Stimulated activated CD8-positive, alpha-beta memory T cell treated with anti-CD3 and anti-CD28 coated beads, Interleukin-15, amount 100 ng/mL, for 48 hours (primary cell): ENCODE measurements at places on chromosomes 4 and X.

- DNase-seq, result no peak
These were observed 64.8 kb downstream of the TBC1D9 start for GRCh38 chr4:140691369-140691768.

DNA sequence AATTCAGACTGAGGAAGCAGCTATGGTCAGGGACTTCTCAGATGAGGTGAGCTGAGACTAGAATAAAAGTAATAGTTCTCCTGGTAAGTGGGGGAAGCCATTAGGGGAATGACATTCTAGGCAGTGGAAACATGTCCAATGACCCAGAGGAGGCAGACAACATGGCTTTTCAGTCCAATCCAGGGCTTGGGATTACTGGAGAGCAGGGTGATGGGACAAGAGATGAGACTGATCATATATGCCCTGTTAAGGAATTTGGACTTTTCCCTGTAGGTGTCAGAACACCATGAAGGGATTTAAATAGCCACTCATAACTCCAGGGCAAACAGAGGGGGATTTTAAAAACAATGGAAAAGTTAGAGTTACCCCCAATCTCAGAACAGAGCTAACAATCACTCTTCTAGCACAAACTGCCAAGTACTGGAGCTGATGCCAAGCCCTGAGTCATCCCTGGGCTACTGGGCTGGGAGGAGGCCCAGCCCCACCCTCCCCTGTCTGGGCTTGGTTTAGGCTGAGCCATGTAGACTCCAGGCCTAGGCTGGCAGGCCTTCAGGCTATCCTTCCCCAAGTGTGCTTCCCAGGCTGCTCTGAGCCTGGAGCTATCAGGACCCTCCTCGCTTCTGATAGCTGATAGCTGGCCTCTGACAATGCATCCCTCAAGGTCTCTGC lies 22.7 kb upstream of the MSN start:
- no peak for DNase-seq

- DNase-seq, result no peak
These were observed 811 bp downstream of the FLNA start for GRCh38 chrX:154373340-154374306.

DNA sequence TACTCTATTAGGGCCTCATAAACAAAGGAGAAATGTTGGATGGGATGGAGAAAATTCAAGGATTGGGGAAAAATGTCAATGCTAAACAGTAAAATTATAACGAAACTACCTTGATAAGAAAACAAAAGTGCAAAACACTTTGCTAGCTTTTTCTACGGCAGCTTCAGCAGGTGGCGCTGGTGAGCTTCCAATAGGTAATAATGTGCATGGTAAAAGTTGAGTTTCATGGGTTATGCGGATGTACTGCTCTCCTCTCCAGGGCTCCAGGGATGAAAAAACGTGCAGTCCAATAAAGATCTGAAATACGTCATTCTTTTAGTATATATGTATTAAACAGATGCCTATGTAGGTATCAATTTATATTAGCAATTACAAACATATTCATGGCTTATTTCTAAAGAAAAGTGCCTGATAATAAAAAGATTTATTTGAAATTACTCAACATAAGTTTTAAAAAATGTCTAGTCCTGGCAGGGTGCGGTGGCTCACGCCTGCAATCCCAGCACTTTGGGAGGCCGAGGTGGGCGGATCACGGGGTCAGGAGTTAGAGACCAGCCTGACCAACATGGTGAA lies 239.6 kb downstream of the GRXCR1 start:
- no peak for DNase-seq

DNA sequence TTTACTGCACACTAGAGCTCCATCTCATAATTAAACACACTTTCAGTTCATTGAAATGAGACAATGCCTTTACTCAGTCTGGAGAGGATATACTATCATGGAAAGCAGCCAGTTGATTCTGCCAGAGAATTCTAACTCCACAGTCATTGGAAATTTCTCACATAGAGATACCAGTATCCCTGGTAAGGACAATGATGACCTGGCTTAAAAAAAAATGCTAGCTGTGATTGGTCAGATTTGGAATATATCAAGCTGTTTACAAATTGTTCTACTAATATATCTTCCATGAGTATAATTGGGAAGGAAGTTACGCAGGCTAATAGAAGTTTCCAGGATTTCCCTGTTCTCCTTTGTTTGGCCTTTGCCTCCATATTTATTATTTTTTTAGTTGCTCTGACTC lies 34.5 kb upstream of the TLL1 start:
- DNase-seq, result no peak

- DNase-seq, result no peak
These were observed 109.6 kb downstream of the NHSL2 start for GRCh38 chrX:72020204-72020603.

GRCh38 chrX:44483965-44484606 lies 58.6 kb downstream of the FUNDC1 start:
- DNase-seq, result no peak

DNA sequence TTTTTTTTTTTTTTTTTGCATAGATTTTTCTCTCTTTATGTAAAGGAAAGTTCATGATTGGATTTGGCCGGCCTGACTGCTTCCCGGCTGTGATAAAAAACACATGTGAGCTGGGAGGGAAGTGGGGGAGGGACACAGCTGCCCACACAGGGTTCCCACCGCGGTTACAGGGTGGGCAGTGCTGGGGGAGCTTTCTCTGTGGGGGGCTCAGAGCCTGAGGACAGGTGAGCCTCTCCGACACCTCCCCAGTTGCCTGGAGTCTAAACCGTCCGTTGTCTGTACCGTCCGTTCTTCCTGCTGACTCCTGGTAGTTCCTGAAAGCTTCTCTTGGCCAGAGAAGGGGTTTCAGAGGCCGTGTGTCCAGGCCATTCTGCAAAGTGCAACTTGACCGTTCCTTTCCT lies 21.8 kb downstream of the SHOX start:
- DNase-seq, result no peak

DNA sequence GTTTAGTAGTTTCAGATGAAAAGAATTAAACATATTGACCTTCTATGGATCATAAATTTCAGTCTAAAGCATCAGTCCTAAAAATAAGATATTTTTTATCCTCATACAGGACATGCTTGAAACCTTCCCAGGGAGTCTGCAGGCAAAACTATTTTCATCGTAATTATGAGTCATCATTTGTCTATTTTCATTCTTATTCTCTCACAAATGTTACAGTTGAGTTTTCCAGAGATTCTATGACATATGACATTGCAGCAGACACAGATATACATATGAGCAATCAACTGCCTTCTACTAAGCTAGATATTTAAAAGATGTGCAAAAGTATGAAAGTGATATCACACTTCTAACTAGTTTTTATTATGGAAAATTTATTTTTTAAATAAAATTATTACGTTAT lies 398.0 kb downstream of the MAGEB5 start:
- no peak for DNase-seq

DNA sequence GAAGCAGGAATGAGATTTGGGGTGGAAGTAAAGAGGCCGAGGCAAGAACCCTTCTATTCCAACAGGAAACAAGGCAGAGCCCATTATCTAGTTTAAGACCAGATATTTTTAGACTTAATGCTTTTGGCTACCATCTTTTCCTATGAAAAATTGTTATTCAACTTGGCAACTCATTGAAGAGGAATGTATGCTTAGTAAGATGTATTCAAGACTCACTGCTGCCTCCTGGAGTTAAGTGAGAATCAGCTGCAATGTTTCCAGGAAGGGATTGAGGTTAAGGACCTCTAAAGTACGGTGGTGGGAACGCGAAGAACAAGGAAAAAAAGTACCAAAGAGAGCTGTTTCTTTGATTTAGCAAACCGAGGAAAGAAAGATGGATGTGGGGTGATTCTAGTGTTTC lies 89.1 kb downstream of the RAPGEF2 start:
- no peak for DNase-seq

DNA sequence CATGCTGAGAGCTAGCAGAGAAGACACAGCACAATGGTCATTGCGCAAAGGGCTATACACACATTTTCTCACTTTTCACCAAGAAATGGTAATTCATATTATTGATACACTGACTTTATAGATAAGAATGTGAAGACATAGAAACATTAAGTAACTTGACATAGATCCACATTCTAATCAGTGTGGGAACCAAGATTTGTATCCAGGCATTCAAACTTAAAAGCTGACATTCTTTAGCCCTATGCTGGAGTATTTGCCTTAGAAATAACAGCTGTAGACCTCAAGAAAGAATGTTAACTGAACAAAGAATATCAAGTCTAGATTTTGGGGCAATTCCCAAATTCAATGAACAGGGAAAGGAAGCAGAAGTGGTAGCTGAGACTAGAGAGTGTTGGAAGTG lies 384.8 kb downstream of the IL15 start:
- DNase-seq, result no peak

GRCh38 chr4:40940317-40940741 lies 190.6 kb downstream of the NSUN7 start:
- no peak for DNase-seq

- no peak for DNase-seq
These were observed 360.7 kb downstream of the GPM6A start for GRCh38 chr4:175451238-175451965.

DNA sequence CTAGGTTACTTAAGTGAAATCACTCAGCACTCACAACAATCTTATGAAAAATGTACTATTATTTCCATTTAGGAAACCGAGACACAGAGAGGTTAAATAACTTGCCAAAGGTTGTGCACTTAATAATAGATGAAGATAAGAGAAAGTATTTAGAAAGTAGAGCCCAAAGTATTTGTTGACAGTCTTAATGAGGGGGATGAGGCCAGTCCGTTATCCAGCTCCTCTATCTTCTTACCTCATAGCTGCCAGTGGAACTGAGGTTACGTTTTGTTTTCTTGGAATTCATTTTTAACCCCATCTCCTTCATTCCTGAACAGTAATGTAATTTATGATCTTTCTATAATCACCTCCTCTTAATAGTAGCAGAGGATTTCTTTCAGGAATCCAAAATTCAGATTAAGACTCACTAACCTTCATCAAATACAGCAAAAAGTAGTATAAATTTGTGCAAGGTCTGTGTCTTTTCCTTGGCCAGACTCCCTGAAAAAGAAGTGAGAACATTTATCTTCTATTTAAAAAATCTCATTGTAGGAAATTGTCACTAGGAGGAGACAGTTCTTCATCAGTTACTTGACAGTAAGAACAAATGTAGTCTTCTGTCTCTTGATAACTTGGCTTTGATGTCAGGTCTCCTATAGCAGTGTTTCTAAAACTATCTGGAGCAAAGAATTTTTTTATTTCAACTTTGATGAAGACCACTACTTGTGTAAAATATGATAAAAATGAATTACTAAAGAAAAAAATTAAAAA lies 35.5 kb downstream of the F8 start:
- DNase-seq, result no peak

DNA sequence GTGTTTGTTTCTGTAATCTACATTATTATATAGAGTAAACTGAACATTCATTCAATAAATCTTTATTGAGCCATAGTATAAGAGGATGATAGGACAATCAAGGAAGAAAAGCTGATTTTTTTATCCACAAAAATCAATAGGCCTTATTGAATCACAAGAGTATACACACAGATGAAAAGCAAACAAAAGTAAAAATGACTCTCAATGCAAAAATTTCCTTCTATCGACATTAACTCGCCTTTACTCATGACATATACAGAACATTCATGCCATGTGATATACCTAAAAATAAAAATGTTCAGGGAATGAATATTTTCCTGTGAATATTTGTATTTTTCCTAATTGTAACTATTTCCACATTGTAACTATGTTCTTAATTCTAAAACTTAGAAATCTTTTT lies 161.2 kb downstream of the LRBA start:
- no peak for DNase-seq

DNA sequence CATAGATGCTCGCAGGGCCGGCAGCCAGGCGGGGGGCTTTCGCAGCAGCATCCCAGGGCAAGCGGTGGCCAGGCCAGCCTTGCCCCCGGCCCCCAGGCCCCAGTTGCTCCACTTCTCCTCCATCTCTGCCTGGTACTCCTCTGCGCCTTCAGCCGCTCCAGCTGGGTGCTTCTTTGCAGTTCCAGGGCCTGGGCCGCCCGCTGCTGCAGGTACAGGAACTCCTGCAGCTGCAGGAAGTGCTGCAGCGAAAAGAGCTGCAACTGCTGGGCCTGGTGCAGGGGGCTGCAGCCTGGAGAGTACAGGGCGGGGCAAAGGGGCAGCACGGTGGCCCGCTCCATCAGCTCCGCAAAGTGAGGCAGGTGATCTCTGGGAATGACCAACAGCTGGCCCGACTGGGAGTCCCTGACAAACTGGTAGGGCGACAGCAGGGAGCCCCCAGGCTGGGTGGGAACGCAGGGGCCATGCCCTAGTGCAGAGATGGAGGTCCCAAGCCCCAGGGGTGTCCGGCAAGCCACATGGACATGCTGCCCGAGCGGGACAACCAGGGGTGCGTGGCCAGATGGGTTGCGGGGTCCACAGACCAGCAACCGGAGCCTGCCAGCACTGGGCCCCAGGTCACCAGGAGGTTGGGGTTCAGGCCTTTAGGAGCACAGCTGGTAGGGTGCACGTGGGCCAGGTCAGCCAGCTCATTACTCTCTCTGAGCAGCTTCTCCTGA lies 75.9 kb upstream of the UCP1 start:
- no peak for DNase-seq

GRCh38 chrX:9573282-9574106 lies 108.6 kb downstream of the TBL1X start:
- DNase-seq, result no peak

- DNase-seq, result no peak
These were observed 207.9 kb downstream of the MAB21L2 start for GRCh38 chr4:150789864-150790263.

GRCh38 chr4:25050370-25051078 lies 19.8 kb upstream of the LGI2 start:
- DNase-seq, result no peak

DNA sequence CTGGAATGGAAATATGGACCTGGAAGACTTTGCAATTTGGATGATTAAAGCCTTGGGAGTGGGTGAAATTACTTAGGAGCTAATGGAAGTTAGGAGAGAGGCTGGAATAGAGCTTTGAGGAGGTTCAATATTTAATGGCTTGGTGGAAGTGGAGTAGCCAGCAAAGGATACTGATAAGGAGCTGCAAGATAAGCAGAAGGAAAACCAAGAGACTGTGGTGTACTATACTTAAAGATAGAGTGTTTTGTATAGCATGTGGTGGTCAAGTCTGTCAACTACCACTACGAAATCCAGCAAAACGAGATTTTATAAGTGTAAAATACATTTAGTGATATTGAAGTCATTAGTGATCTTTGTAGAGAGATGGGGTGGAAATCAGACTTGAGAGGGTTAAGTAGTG lies 54.0 kb upstream of the TMLHE start:
- DNase-seq, result no peak

GRCh38 chr4:152961014-152961772 lies 25.1 kb downstream of the FHDC1 start:
- no peak for DNase-seq

- no peak for DNase-seq
These were observed 48.3 kb downstream of the RAB33B start for GRCh38 chr4:139501927-139502899.

DNA sequence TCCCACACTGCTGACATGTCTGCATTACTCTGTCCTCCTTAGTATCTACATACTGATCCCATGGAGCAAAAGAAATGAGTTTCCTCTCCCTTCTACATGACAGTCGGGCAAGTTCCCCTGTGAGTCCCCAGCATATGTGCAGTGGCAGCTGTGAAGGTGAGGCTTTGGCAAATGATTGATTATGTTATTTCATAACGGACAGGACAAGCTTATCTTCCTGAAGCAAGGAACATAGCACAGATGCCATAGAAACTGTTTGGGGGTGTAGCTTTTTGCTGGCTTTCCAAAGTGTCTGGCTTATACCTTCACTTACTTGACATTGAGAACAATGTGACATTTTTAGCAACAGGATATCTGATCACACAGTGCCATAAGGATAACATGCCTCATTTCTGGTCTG lies 136.8 kb upstream of the PDLIM3 start:
- DNase-seq, result no peak
